Dermis blood vessel endothelial cell (primary cell): ENCODE measurements at places on chromosomes 3 and 15.
A peak's percentile ranks its signal among the peaks of the same experiment; 100 is the strongest.

DNA sequence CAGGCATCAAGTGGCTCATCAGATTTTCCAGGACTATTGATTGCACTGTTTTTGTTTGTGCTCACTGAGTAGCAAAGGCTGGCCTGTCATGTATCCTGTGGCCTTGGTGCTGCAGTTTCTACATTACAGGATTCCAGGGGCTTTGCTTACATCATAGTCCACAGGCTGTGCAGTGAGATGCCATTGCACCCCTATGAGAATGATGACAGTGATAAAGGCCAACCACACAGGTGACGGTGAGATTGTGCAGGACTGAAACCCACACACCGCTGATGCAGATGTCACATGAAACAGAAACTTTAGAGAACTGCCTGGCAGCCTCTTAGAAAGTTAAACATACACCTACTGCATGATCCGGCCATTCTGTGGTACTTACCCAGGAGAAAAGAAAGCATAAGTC lies 195.0 kb upstream of the UBE3A start:
- no peak for DNase-seq

DNA sequence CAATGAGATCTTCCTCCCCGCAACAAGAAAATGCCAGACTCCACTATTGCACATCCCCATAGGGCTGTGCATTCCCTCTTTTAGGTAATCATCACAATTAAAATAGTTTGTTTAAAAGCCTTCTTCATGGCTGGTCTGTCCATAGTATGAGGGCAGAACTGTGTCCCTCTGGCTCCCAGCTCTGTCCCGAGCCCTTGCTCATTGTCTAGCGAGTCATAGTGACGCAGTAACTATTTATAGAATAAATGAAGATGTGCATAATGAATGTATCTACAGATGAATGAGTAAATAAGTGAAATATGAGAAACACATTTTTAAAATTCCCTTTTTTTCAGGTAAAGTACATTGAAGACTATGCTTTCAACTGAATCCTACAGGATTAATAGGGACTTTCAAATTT lies 128.4 kb upstream of the TMC3 start:
- DNase-seq = no peak

GRCh38 chr3:185720326-185720725 lies 104.5 kb downstream of the IGF2BP2 start:
- DNase-seq = peak; percentile 76

DNA sequence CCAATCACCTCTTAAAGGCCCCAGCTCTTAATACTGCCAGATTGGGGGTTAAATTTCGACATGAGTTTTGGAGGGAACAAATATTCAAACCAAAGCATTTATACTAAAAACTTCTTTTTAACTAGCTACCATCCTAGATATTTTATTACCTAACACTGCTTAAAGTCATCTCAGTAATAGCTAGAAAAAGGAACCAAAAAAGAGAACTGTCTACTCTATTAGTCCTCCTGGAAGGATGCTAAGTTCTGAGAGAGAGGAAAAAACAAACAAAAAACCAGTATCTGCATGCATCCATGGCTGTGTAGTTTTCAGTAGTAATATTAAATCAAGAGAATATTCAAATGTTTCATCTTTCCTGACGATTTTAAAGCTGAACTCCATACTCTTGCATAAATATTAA lies 5.8 kb downstream of the CPOX start:
- no peak for DNase-seq

DNA sequence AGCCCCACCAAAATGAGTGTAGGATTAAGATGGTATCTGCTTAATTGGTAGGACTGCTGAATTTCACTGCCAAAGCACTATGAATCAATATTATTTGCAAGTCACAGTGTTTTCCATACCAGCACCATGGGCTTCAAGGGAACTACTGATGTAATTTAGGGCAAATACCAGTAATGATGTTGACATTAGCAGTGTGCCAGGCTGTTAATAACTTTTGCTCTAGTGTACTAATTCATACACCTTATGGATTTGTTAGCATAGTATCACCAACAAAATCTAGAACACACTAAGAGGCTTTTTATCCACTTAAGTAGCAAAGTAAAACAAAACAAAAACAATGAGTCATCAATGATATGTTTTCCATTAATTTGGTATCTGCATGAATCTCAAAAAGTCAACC lies 888.2 kb downstream of the CADM2 start:
- no peak for DNase-seq

GRCh38 chr15:90234096-90234988 lies at the start of gene GDPGP1:
Gene GDPGP1 (plus strand): TSS chr15:90234209. CDS start chr15:90240909, 6,700 bp downstream.
- DNase-seq = peak; percentile 27

GRCh38 chr3:94156626-94157025 lies 93.8 kb downstream of the NSUN3 start:
- no peak for DNase-seq

GRCh38 chr15:53910236-53910849 lies 67.9 kb upstream of the UNC13C start:
- no peak for DNase-seq

DNA sequence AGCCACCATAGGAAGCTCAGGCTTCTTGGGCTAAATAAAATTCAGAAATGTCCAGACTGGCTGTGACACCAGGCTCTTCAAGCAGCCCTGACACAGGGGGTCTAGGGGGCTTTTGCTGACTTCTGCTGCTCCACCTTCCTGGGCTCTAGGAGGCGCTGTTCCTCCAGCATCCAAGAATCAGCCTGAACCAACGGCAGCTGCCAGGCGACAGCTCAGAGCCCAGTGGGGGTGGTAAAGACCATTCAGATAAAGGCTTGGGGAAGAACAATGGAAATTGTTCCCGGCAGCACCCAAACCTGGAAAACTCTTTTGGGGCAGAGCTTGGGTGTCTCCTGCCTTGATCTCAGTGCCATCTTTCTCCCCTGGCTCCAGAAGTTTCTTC lies 21.6 kb upstream of the PSTPIP1 start:
- DNase-seq = peak; percentile 84

GRCh38 chr3:46893763-46894162 lies 16.2 kb downstream of the PTH1R start:
- DNase-seq = no peak
